Activated B cell treated with CpG ODN at 0.5 μM for 24 hours (primary cell): ENCODE measurements at places on chromosomes 2 and 18. TPM values are rescaled to one million over a fixed set of nuclear protein-coding genes. Genes with fewer than 3 reads are reported as not detected.

Gene FZD7
- 0.33 and 0.37 TPM in 2 replicates for total RNA-seq

Gene ERBB4
- not detected in 2 replicates for total RNA-seq

Gene KCNG2
- total RNA-seq: not detected in 2 replicates

Gene DSG3
- not detected in 2 replicates for total RNA-seq

DNA sequence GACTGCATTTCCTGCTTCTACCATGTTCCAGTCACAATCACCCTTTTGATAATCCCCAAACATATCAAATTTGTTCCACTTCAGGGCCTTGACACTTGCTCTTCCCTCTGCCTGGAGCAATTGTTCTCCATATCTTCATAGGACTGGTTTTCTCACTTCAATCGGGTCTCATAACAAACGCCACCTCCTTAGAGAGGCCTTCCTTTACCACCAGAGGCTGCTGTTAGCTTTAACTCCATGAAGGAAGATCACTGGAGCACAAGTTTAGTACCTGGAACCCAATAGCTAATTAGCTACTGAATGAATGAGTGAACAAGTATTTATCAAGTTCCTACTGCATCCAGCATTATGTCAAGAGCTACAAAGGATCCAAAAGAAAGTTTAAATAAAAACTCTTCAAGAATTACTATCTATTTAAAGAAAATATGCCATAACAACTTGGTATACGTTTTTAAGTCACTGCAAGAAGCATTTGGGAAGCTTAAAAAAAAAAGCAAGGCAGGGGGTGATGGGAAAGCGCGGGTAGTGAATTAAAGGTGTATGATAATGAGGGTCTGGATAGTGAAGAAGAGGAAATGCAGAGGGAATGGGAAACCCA lies 58.8 kb downstream of the BAZ2B start:
- no peaks in the 10 kb centered on the region for H3K36me3 ChIP-seq
- no peaks in the 10 kb centered on the region for H3K4me1 ChIP-seq
- no peak overlapping the region for H3K27ac ChIP-seq
- H3K4me3 ChIP-seq: no peak overlapping the region

- DNase-seq: no peak
- no peak overlapping the region for H3K4me3 ChIP-seq
- H3K27ac ChIP-seq: no peak overlapping the region
- no peaks in the 10 kb centered on the region for H3K36me3 ChIP-seq
- H3K4me1 ChIP-seq: no peaks in the 10 kb centered on the region
Measured at GRCh38 chr2:204127238-204127637, 190.7 kb downstream of the ICOS start.

- H3K36me3 ChIP-seq: no peaks in the 10 kb centered on the region
- H3K4me1 ChIP-seq: no peaks in the 10 kb centered on the region
- H3K27me3 ChIP-seq: peaks cover 28% of the 10 kb centered on the region
- no peak for DNase-seq
- H3K27ac ChIP-seq: no peak overlapping the region
- no peak overlapping the region for H3K4me3 ChIP-seq
Measured at GRCh38 chr2:65450810-65451209, 18.4 kb upstream of the SPRED2 start.

GRCh38 chr2:195823206-195823605 lies 166.2 kb downstream of the SLC39A10 start:
- H3K27ac ChIP-seq: no peak overlapping the region
- H3K36me3 ChIP-seq: no peaks in the 10 kb centered on the region
- no peaks in the 10 kb centered on the region for H3K4me1 ChIP-seq
- DNase-seq: no peak
- H3K4me3 ChIP-seq: no peak overlapping the region
